ENCODE measurements at places on chromosomes 2 and 18.

DNA sequence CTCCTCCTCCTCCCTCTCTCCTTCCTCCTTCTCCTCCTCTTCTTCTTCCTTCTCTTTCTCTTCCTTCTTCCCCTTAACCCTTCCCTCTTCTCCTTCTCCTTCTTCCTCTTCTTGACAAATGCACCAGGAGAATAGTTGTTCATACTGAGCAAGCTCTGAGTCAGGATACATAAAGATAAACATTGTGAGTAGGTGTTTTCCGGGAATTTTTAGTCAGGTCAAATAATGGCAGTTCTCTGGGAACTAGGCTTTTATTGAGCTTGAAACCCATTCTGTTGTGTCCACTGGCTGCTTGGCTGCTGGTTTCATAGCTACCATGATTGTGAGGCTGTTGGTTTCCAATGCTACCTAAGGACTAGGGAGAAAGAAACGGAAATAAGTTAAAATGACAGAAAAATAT, 1144.7 kb upstream of the DDX18 start:
- no peak for DNase-seq

GRCh38 chr2:241310917-241311566, 4.4 kb downstream of the HDLBP start:
- DNase-seq: no peak

DNA sequence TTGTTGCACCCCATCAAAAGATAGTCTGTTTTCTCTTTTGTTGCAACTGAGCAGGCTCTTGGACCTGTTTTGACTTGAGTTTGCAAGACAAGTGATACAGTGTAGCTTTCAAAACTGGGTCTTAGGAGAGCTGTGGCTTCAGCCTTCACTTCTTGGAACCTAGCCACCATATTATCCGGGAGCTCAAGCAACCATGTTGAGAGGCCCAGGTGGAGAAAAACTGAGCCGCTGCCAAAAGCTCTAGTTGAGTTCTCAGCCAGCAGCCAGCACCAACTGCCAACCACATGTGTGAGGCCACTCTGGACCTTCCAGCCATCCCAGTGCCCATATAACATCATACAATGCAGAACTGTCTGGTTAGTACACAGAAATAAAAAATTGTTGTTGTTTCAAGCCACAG, 5.4 kb downstream of the CACNB4 start:
- DNase-seq: peak; percentile 91

DNA sequence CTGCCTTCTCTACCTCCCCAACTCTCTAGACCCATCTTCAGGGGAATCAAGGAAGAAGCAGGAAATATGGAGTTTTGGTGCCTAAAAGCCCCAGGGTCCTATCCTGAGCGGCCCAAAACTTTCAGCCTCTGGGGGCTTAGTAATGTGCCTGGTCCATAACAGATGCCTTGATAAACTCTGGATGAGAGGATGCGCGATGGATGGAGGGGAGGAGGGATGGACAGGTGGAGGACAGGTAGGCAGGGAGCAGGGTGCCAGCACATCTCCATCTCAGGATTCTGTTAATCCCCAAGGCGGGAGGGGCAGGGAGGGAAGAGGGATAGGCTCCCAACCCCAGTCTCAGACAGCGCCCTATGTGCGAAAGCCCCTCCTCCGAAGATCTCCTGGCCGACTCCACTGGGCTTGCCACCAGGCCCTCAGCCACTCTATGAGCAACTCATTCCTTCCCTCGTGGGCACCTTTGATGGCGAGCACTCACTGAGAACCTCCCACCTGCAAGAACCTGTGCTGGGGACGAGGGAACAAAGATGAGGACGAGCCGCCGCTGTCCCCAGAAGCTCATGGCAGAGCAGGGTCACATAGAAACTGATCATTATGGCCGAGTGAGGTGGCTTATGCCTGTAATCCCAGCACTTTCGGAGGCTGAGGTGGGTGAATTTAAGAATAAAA, 23.1 kb downstream of the HS1BP3 start:
- DNase-seq: no peak

GRCh38 chr2:218375212-218375611, 6.9 kb upstream of the SLC11A1 start:
- no peak for DNase-seq

GRCh38 chr2:38141501-38141900, 65.5 kb upstream of the CYP1B1 start:
- no peak for DNase-seq

DNA sequence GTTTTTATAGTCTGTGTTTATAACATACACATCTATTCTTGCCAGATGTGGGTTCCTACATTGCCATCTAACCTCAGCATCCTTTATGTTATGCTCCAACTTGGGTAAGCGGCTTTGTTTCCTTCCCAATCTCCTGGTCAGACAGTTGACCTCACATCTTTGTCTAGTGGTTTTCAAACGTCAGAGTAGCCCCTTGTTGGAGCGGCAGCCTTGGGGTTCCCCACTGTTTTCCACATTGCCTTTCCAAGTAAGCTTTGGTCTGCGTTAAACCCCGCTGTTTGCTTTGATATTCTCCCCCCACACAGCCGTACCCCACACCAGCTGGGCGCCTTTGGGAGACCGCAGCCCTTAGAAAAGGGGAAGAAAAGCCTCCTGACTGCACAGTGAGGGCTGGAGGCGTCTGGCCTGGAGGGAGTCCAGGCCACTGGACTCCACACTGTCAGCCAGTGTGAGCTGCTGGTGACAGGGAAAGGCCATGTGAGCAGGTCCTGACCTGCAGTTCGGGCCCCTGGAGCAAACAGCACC, 83.3 kb downstream of the MALT1 start:
- DNase-seq: no peak

DNA sequence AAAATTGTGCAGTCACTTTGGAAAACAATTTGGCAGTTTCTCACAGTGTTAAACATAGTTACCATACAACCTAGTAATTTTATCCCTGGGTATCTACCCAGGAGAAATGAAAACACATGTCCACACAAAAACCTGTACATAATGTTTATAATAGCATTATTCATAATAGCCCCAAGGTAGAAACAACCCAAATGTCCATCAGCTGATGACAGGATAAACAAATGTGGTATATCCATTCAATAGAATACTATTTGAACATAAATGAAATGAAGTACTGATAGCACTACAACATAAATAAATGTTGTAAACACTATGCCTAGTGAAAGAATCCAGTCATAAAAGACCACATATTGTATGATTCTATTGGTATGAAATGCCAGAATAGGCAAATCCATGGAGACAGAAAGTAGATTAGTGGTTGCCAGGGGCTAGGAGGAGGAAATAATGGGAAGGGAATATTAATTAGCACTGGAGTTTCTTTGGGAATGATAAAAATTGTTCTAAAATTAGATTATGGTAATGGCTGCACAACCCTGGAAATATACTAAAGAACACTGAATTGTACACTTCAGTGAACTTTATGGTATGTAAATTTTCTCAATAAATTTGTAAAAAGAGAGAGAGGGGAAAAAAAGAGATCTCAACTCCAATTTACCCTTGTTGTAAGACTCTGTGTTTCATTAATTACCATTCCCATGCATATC, 20.8 kb upstream of the VIT start:
- no peak for DNase-seq

GRCh38 chr2:190596993-190597392, 51.9 kb upstream of the NAB1 start:
- peak; percentile 88 for DNase-seq

DNA sequence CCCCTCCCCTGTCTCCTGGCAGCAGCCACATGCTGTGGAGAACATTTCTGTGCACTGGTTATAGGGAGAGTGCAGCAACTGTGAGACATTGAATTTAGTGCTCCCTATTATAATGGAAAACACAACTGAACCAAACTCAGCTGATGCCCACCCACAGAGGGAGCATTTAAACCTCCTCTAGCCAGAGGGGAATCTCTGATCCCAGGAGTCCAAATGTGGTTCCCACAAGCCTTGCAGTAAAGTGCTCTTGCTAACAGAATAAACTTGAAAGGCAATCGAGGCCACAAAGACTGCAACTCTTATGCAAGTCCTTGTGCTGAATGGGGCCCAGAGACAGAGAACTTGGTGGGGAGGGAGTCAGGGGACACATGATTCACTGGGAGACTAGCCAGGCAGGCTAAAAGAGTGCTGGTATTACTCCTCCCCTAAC, 638.8 kb upstream of the VRK2 start:
- DNase-seq: no peak

DNA sequence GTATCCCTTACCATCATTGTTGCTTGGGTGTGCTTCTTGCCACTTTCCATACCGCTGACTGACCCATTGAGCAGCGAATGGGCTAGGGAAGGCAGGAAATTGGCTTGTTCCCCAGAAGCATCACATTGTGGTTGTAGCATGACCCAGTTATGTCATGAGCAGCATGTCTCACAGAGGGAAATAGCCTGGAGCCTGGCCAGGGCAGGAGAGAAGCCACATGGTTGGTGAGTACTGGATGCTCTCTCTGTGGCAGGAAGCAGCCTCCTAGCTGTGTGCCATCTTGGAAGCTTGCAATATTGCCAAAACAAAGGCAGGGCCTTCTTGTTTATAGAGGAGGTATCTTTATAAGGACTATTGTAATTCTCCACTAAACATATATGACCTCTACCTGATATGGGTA, 482.6 kb downstream of the PIK3C3 start:
- DNase-seq: peak; percentile 5

DNA sequence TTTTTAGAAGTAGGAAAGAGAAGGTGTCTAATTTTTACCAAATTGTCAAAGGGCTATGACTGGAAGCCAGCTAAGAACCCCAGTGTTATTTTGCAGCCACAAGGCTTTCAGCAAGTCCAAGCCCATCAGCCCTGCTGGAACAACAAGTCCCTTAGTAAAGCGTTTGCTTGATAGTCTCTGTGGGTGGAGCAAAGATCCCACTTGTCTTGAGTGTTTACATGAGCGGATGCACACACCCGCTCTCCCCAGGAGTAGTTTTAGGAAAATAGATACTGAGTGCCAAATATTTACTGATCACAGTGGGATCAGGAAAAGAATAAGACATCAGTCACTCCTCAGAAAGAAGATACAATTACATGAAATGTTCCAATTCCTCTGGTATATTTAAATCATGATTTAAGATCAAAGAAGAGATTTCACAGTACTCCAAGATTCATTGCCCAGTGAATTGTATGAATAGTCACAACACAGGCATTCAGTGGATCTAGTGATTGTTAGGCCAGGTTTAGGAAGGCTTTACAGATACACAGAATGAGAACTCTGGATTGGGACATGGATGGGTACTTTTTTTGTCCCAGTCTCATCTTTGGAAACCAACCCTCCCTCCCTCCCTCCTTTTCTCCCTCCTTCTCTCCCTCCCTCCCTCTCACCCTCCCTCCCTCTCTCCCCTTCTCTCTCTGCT, 514.9 kb downstream of the PTPRM start:
- DNase-seq: peak; percentile 32

- no peak for DNase-seq
Measured at GRCh38 chr18:23227726-23228070, 92.4 kb downstream of the CABLES1 start.

GRCh38 chr2:169658877-169659276, 35.3 kb downstream of the CFAP210 start:
- DNase-seq: no peak

DNA sequence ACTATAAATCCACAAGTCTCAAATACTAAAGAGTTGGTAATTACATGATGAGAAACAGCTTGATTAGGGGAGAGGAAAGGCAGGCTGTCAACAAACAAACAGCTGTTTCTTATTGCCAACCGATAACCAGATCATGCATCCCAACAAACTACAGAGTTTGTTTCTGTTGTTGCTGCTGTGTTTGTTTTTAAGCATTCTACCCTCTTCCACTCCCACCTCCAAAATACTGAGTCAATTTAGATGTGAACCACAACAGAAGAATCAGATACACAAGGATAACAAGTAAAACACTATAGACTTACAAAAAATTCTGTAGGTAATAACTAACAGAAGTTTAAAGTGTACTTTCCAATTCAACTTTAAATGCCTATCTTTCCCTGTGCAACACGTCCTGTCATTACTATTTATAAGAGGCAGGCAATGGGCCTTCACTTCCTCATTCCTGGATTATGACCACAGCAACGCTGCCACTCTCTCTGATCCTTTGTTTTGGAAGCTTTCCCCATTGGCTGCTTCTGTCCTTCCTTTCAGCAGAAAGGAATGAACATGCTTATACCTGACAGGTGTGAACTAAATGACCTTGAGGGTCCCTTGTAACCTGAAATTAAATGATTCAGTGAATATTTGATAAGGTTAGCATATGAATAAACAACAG, 152.0 kb downstream of the SRBD1 start:
- no peak for DNase-seq

All from NCI-H2171 treated with DMSO at 0.1 percent for 48 hours (cell line).